SJSA1 (cell line): ENCODE measurements at places on chromosomes 6 and 20. TPM values are rescaled to one million over a fixed set of nuclear protein-coding genes. Genes with fewer than 3 reads are reported as not detected.

- H3K4me1 ChIP-seq = no peaks in the 10 kb centered on the region; the same call in 1 of the 2 replicates
- peak overlapping the region; percentile 41 for H3K4me3 ChIP-seq
- H3K27me3 ChIP-seq = no peaks in the 10 kb centered on the region
- DNase-seq = no peak
Observed at GRCh38 chr6:116616737-116617053, 416 bp downstream of the RSPH4A start.

DNA sequence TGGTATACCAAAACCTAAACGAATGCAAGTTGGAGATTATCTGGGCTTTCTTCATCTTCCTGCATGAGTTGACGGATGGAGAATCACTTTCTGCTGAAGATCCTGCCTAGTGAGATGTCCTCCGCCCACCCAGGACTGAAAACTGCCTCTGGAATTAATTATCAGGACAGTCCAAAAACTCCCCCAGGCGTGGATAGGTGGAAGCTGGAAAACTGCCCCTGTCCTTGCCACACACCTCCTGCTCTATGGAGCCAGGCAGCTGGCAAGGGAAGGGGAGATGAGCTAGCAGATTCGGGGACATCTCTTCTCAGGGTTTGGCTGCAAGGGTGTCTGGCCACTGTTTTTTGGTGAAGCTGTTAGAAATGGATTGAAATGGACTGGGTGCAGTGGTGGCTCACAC, 89.3 kb upstream of the ZNFX1 start:
- no peak overlapping the region for H3K4me3 ChIP-seq
- H3K27ac ChIP-seq = no peak overlapping the region
- no peak for DNase-seq
- no peaks in the 10 kb centered on the region for H3K36me3 ChIP-seq
- H3K27me3 ChIP-seq = no peaks in the 10 kb centered on the region
- no peaks in the 10 kb centered on the region for H3K4me1 ChIP-seq

Gene KHDRBS2
- total RNA-seq = not detected in 2 replicates

Gene FAM229B
- total RNA-seq = 13.0 and 25.1 TPM in 2 replicates

Gene TUBB2B
- total RNA-seq = 33.1 and 49.5 TPM in 2 replicates

- H3K36me3 ChIP-seq = no peaks in the 10 kb centered on the region
- H3K4me1 ChIP-seq = no peaks in the 10 kb centered on the region
- no peak overlapping the region for H3K4me3 ChIP-seq
- H3K27me3 ChIP-seq = 0 out of 2 replicates have a peak, but pooled peaks cover 2% of the 10 kb centered on the region
Observed at GRCh38 chr6:12892151-12892550, 175.6 kb downstream of the PHACTR1 start.

DNA sequence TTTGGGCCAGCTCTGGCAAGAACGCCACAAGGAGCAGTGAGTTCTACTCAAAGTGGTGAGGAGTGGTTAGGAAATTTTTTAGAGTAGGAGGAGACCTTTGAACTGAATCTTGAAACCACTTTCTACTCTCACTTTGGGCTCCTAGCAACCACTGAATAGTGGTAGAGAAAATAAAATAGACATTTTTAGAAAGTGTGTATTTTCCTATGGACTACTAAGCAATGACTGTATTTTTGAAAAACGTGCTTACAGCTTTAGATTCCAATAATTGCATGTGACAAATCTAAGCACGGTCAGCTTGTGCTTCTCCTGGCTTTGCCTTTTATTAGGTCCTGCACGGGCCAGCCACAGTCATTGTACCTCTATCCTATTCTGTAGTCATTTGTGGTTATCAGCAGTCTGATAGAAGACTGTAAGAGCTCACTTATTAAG, 8.7 kb upstream of the IFNGR1 start:
- no peak overlapping the region for H3K4me3 ChIP-seq
- peaks cover under 1% of the 10 kb centered on the region; the same call in 1 of the 2 replicates for H3K4me1 ChIP-seq
- H3K27ac ChIP-seq = no peak overlapping the region
- no peak for DNase-seq
- no peaks in the 10 kb centered on the region for H3K36me3 ChIP-seq
- H3K27me3 ChIP-seq = no peaks in the 10 kb centered on the region

Gene SPTLC3
- 4.5 and 13.6 TPM in 2 replicates for total RNA-seq

DNA sequence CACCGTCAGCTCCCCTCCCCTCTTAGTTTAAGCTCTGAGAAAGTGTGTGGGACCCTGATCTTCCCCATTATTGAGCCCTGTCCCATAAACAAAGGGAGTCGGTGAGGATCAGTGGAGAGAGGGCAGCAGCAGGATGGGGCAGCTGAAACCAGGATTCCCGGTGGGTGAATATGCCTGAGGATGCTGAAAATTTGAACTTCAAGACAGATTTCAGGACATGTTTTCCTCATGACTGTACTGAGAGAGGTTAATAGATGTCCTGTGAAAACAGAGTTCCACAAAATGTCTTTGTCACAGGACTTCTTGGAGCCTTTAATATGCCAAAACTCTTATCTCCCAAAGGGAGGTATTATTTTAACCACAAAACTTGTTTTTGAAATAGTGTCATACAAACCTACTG, 53.5 kb upstream of the SLC22A16 start:
- peak overlapping the region; percentile 70 for H3K27ac ChIP-seq
- H3K36me3 ChIP-seq = peaks cover 8% of the 10 kb centered on the region
- H3K4me3 ChIP-seq = no peak overlapping the region
- no peak for DNase-seq

Gene CRNKL1
- total RNA-seq = 30.4 and 34.7 TPM in 2 replicates

Gene ASXL1
- total RNA-seq = 19.9 and 35.2 TPM in 2 replicates

DNA sequence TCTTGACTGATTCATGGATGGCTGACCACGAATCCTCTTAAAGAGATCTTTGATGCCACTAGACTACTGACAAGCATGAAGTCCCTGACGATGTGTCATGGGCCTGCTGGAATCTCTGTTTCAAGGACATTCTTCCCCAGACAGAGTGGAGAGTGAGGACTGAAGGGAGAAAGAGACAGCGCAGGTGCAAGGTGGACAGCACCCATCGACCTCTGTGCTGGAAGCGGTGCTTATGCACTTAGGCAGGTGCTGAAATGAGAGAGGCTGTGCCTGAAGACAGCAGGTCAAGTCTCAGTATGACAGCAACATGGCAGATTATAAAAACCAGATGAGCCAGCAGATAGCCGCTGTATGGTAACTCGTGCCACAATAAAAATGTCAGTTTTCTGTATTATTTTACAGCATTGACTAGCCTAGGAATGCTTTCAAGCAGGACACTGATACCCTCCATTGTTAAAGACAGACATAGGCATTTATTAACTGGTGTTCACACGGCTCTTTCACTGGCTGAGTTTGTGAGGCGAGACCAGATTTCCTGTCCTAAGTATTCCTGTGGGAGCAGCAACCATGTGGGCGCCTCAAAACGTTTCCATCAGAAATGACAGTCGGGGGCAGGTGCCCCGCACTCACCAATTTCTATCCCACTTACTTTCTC, 47.5 kb downstream of the FOXC1 start:
- no peaks in the 10 kb centered on the region for H3K4me1 ChIP-seq
- H3K27ac ChIP-seq = no peak overlapping the region
- H3K27me3 ChIP-seq = no peaks in the 10 kb centered on the region
- 0 out of 2 replicates have a peak, but pooled peaks cover 2% of the 10 kb centered on the region for H3K36me3 ChIP-seq
- no peak for DNase-seq

DNA sequence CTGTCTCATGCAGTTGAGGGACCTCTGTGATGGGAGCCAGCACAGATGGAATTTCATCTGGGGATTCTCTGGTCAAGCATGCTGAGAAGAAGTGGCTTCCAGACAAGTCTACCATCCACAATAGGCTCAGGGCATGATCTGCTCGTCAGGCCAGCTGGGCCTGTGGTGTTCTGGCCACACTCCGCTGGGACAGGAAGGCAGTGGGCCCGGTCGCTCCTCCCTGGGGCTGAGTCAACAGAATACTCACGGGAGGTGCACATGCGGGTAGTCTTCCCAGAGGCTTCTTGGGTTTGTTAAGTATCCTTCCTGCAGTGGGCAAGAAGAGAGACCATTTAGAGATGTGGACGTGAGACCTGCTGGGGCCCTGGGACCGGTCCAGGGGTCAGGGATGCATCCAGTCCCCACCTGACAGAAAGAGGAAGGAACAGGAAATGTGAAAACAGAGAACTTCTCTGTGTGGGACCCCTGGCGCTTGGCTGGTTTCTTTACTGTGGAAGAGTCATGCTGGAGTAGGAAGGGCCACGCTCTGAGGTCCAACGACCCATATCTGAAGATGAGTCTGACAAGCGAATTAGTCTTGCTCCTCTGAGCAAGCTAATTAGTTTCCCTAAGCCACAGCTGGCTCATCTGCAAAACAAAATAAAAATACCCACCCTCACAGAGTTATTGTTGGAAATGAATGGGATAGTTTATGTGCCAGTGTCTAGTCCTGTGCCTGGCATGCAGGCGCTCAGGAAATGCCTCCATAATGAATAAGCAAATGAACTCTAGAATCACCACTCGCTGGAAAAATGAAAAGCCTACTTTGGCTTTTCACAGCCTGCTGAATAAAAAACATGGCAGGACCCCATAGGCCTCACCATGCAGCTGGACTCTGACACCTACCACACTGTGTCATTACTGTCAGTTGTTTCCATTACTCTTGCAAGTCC, 67.3 kb downstream of the TRAM2 start:
- DNase-seq = no peak
- H3K4me1 ChIP-seq = peaks cover 79% of the 10 kb centered on the region
- peaks cover 98% of the 10 kb centered on the region for H3K36me3 ChIP-seq
- H3K27me3 ChIP-seq = no peaks in the 10 kb centered on the region
- H3K4me3 ChIP-seq = no peak overlapping the region

GRCh38 chr20:57156011-57156729, 110.3 kb downstream of the BMP7 start:
- no peaks in the 10 kb centered on the region for H3K27me3 ChIP-seq
- H3K4me1 ChIP-seq = no peaks in the 10 kb centered on the region
- H3K27ac ChIP-seq = no peak overlapping the region

DNA sequence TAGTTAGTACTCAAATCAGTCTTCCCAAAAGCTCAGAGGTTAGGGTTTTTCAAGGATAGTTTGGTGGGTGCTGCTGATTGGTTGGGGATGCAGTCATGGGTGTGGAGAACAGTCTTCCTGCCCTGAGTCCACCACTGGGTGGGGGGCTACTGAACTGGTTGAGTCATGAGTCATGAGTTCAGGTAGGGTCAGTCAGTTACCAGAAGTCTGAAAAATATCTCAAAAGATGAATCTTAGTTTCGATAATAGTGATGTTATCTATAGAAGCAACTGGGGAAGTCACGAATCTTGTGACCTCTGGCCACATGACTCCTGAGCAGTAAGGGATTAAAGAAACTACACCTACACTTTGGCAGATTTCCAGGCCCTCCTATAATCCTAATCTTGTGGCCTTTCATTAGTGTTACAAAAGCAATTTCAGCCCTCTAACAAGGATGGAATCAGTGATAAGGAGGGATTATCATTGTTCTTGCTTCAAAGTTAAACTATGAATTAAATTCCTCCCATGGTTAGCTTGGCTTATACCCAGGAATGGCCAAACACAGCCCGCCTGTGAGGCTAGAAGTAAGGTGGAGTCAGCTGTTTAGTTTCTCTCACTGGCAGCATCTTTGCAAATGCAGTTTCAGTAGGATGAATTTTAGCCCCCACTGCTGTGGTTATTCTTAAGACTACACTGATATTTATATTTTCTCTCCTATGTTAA, 33.3 kb upstream of the NKAIN2 start:
- H3K27me3 ChIP-seq = no peaks in the 10 kb centered on the region
- no peaks in the 10 kb centered on the region for H3K4me1 ChIP-seq
- H3K4me3 ChIP-seq = no peak overlapping the region
- no peak overlapping the region for H3K27ac ChIP-seq
- DNase-seq = no peak
- no peaks in the 10 kb centered on the region for H3K36me3 ChIP-seq

DNA sequence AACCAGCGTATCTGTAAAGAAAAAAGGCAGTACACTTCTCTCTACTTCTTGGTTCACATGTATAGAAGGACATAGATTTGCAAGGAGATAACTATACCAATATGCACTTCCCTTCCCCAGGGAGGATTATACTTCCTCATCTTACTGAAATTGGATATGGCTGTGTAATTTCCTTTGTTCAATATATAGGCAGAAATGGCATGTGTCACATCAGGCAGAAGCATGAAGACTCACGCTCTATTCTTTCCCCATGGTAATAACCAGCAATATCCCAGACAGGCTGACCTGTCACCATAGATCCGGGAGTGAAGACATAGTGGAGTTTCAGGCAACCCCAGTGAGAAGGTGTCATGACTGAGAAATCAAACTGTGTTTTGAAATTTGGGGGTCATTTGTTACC, 518.3 kb downstream of the KIF16B start:
- H3K36me3 ChIP-seq = no peaks in the 10 kb centered on the region
- no peaks in the 10 kb centered on the region for H3K27me3 ChIP-seq
- DNase-seq = no peak
- H3K4me1 ChIP-seq = peaks cover 11% of the 10 kb centered on the region
- no peak overlapping the region for H3K27ac ChIP-seq
- H3K4me3 ChIP-seq = no peak overlapping the region

DNA sequence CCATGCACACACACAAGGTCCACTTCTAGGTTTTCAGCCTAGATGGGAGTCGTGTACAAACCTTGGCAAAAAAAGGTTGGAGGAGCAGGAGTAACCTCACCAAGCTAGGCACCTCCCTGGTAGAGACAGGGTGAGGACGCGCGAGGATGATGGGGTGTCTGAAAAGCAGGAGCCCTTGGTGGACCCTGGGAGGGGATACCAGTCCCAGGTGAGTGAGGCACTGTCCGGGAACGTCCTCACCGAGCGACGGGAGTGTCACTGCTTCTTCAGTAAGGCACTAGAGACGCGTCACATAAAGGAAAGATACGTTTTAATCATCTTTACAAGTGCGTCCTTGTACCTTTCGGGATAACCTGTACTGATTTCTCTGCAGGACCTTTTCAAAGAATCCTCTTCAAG, 29.4 kb upstream of the ZBP1 start:
- no peak overlapping the region for H3K4me3 ChIP-seq
- no peak for DNase-seq
- H3K4me1 ChIP-seq = 0 out of 2 replicates have a peak, but pooled peaks cover 3% of the 10 kb centered on the region
- no peak overlapping the region for H3K27ac ChIP-seq
- peaks cover 11% of the 10 kb centered on the region for H3K36me3 ChIP-seq
- H3K27me3 ChIP-seq = no peaks in the 10 kb centered on the region

Gene NXT1
- total RNA-seq = 76.0 and 82.5 TPM in 2 replicates

DNA sequence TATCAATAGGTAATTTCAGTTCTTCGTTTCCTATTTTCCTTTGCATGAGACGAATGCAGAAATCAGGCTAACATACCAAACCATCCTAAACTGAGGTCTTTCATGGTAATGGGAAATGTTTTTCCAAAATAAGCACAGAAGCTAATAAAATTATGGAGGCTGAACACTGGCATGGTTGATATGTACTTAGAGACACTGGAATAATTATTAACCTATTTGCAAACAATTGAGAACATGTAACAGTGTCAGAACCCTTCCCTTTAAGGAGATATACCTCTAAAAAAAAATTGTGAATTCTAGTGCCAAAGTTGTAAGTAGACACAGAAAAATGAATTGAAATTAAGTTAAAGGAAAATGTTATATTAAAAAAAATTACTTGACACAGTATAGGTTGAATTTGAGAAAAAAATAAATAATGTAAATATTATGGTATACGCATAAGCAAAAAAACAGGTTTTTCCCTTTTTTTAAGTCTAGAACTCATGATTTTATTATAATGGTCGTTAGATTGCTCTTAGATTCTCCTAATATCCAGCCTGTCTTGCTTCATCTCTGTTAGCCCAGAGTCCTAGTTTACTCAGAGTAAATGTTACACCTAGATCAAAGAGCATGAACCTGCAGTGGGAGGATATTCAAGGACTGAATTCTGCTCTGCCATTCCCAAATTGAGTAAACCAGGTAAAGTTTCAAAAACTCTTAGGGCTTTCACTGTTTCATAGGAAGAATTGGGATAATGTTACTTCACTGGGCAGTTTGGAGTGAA, 1.7 kb downstream of the SLC17A2 start:
- no peak overlapping the region for H3K27ac ChIP-seq
- H3K4me3 ChIP-seq = no peak overlapping the region
- H3K4me1 ChIP-seq = no peaks in the 10 kb centered on the region
